ENCODE measurements at places on chromosomes 6 and 20.

- no peak for DNase-seq
Observed at GRCh38 chr20:48042628-48043027, 257.3 kb upstream of the SULF2 start.

GRCh38 chr20:834151-834746 lies 734 bp downstream of the FAM110A start:
- DNase-seq, result no peak

GRCh38 chr6:167985911-167986595 lies 11.4 kb upstream of the KIF25 start:
- no peak for DNase-seq

DNA sequence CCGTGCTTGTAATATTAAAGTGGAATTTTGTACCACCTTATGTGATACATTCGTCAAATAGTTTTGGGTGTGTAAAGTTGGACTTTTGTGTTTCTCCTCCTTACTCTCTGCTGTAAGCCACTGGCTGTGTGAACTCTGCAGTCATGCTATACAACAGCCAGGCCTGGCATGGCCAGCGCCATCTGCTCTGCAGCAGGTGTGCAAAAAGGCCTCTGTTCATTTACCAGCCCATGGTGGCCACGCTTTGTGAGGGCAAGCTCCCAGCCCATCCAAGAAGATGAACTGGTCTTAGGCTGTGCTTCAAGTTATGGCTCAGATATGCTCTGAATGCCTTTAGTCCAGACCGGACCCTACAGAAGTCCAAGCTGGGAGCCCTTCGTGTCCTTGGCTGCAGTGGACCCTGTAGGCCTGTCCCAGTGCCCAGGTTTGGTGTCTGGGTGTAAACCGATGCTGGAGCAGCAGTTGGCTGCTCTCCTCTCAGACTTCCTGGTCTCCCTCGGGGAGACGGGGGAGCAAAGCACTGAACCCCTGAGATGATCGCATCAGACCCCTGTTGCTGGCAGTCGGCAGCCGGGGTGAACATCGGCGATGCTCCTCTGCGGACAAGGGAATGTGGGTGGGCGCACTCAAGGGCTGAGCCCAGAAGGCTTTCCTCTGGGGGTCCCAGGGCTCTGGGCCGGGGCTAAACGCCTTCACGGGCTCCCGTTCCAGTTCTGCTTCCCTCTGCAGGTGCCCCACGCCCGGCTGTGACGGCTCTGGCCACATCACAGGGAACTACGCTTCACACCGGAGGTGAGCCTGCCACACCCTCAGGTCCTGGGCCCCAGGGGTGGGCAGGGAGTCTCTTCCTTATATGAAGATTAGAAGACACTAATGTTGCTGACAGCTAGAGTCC lies 28.6 kb upstream of the PCMTD2 start:
- DNase-seq, result no peak

- no peak for DNase-seq
Observed at GRCh38 chr6:2957696-2958330, 13.6 kb downstream of the SERPINB6 start.

DNA sequence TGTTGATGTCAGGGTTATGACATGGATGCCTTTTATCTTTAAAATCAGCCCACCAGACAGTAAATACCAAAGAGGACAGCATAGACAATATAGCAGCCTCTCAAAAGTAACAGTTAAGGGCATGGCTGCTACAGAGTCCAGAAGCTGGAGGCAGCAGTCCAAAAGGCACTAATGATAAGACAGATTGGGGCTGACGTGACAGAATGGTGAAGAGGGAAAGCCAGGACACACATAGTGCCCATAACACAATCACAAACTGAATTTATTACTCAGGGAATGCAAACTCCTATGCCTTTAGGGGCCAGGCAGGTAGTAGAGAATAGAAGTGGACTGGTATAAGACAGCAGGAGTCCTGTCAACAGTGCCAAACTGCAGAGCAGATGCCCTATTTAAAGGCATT lies 40.7 kb downstream of the TP53INP2 start:
- DNase-seq, result no peak

DNA sequence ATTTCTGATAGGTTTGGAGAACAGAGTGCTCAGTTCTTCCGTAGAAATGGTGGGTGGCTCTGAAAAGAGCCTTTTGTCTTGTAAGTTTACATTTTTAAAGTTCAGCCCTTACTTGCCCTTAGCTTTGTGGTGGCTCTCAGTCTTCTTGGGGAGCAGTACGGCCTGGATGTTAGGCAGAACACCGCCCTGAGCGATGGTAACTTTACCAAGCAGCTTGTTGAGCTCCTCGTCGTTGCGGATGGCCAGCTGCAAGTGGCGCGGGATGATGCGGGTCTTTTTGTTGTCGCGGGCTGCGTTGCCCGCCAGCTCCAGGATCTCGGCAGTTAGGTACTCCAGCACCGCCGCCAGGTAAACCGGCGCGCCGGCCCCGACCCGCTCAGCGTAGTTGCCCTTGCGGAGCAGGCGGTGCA lies 19.5 kb downstream of the OR2B2 start:
- peak; percentile 11 for DNase-seq

DNA sequence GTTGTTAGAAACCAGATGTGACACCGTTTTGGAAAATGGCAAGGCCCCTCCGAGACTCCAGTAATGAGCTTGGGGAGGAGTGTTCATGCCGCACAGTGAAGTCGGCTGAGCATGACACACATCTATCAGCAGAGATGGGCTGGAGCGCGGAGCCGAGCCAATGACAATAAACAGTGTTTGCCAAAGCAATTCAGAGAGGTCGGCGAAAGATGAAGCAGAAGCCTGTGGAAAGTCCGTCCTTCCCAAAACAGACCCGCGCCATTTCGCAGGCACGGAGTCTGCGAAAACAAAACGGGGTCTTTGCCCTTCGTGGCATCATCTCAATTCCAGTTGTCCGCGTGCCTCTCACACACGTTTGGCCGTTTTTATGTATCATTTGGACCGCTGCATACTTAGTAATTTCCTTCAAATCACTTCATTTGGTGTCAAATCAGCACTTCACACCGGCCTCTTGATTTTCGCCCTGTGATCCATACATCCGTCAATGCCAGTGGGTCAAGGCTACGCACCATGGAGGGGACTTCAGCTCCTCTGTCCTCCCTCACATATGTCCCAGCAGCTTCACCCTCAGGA lies 71.3 kb downstream of the SULF2 start:
- no peak for DNase-seq

- no peak for DNase-seq
Observed at GRCh38 chr6:15546591-15546990, 116.2 kb downstream of the DTNBP1 start.

DNA sequence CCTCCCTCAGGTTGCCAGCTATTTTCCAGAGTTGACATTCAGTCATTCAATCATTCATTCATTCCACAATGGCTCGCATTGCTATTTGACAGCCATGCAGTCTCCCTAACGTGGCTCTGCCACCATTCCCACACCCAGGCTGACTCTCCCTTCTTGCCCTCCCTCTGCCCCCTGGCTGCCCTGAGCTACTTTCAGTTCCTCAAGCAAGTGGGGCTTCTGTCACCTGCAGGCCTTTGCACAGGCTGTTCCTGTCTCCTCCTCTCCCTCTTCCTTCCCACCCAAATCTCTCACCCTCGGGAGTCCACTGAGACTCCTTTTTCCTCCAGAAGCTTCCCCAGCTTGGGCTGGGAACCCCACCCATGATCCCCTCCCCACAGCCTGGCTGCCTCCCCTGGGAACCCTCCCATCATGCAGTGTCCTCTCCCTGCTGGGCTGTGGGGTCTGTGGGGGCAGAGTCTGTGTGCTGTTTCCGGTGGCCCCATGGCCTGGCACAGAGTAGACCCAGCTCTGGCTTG lies 2.6 kb downstream of the PACSIN1 start:
- no peak for DNase-seq

DNA sequence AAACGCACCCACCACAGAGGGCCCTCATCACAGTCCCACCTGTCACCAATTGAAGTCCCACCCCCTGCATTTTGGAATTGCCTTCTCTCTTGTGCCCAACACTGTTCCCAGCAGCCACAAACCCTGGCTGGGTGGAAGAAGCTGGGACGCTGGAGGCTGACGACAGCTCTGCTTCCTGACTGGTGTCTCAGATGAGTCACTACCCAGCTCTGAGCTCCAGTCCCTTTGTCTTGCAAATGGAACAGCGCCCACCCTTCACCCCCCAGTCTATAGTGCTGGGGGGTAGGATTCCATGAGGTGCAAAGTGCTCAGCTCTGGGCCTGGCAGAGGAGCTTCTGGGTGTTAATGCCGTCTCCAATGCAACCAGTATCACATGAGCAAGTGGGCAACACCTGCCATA lies 85.3 kb downstream of the DLGAP4 start:
- no peak for DNase-seq

DNA sequence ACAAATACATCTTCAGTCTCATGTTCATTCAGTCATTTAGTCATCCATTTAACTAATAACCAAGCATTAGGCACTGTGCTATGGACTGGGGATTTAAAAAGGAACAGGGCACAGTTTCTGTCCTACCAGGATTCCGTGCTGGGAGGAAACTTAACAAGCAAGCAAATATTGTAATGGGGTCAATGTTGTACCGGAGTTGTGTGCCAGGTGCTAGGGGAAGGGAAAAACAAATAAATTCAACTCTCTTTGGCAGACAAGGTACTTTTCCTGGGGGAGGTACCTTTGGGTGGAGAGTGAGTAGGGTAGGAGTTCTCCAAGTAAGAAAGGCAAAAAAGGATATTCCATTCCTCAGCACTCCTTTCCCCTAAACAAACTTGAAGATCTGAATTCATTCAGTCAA lies 90.3 kb downstream of the OLIG3 start:
- no peak for DNase-seq

GRCh38 chr6:97850458-97851212 lies 567.6 kb upstream of the MMS22L start:
- DNase-seq, result no peak

DNA sequence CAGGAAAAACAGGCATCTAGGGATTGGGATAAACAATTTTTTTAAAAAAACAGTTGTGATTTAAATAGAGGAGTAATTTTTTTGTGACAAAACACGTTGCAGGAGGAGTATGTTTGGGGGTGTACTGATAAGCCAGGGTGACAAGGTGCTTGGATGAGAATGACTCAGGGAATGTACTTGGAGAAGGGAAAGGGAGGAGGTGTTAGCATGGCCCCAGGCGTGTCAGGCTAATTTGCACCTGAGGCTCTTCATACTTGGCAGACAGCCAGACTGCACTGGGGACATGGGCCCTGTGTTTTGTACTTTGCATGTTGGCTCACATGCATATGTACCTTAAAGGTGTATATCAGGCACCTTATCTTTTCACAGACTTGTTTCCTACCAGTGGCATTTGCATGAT lies 22.8 kb downstream of the PANK2 start:
- no peak for DNase-seq

DNA sequence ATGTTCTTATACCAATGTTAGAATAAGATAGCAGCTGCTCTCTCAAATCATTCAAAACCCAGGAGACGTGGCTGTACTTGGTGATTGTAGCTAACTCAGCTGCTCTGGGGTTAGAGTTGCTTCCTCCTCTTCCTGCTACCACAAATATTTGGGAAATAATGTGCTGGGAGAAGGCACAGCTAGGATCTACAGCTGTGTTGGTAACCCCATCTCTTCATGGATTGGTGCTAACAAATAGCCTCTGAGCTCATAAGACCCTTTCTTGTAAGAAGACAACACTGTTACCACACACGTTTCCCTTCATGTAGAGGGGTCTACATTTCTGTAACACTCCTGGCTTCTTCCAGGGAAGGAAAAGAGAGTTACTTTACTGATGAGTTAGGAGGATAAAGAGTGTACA lies 911.0 kb upstream of the CITED2 start:
- no peak for DNase-seq

- no peak for DNase-seq
Observed at GRCh38 chr6:21438237-21438985, 155.1 kb upstream of the SOX4 start.

- DNase-seq, result no peak
Observed at GRCh38 chr6:118719351-118720124, 68.1 kb upstream of the CEP85L start.

DNA sequence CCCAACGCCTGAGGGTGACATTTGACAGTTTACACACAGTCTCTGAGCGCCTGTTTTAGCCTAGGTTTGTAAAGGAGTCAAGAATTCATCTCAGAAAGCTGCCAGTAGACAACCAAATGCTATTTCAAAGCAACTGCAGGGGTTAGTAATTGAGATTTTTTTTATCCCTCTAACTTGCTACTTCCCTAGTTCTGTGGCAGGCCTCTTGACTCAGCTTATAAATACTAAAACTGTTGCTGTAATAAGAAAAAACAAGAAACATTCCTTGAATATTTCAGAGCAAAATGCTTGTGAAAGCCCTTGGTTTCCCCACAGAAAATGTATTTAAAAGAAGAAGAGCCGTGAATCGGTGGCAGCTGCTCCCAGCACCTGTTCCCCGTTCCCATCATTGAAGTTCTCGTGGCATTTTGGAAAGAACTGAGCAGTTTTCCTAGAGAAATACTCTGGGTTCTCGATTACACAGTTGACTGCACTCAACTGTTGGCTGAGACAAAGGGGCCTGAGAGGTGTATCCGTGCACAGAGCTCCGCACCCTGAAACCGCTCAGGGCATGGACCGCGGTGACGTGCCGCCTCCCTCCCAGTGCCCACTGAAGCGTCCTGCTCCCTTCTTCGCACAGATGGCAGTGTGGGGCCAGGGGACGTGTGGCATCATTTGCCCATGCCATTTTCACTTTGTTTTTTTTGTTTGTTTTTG lies 20.9 kb downstream of the DLL1 start:
- no peak for DNase-seq

DNA sequence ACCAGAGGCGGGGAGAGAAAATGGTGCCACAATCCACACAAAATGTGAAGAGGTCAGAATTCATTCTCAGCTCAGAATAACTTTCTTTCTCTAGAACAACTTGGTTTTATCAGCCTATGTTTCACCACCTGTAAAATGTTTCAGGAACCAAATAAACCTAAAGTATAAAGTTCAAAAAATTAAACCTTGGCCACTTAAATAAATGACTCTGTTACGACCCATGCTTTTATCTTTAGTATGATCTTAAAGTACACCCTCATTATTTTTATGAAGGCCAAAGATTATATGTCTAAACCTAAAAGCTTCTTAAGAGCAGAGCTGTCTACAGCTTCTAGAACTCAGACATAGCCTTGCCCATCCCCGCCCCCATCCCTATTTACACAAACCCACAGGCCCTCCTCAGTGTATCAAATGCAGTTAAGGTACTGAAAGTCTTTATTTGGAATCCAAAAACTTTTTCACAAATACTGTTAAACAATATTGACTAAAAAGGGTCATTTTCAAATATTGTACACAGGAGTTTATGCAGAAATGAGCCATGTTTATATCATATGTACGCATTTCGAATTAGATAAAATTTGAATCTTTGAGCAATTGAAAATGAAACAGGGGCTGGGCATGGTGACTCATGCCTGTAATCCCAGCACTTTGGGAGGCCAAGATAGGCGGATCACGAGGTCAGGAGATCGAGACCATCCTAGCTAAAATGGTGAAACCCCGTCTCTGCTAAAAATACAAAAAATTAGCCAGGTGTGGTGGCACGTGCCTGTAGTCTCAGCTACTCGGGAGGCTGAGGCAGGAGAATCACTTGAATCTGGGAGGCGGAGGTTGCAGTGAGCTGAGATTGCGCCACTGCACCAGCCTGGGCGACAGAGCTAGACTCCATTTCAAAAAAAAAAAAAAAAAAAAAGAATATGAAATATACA lies 5.7 kb upstream of the NHSL1 start:
- DNase-seq, result no peak

Measured in right renal pelvis (tissue), 4 donors.